Spleen (tissue), 13 donors: ENCODE measurements at places on chromosomes 5 and 9. TPM values are rescaled to one million over a fixed set of nuclear protein-coding genes. Genes with fewer than 3 reads are reported as not detected.

DNA sequence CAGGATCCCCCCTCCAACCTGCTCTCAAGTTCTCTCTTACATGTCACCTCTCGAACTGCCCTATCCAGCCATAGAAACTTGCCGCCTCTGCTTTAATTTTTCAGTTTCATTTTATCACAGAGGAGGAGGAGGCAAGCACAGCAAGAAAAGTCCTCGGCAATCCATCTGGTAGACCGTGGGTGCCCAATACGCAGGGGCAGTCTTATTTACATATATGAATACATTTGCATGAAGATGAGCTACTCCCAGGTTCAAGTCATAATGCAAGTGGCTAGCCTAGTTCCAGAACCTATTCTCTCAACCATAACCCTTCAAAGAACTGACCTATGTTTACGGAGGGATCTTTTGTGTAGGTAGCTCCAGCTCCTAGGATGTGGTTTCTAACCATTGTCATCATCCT lies 223.2 kb upstream of the PANK3 start:
- no peak for DNase-seq

SLC6A7 gene
- not detected for total RNA-seq

DNA sequence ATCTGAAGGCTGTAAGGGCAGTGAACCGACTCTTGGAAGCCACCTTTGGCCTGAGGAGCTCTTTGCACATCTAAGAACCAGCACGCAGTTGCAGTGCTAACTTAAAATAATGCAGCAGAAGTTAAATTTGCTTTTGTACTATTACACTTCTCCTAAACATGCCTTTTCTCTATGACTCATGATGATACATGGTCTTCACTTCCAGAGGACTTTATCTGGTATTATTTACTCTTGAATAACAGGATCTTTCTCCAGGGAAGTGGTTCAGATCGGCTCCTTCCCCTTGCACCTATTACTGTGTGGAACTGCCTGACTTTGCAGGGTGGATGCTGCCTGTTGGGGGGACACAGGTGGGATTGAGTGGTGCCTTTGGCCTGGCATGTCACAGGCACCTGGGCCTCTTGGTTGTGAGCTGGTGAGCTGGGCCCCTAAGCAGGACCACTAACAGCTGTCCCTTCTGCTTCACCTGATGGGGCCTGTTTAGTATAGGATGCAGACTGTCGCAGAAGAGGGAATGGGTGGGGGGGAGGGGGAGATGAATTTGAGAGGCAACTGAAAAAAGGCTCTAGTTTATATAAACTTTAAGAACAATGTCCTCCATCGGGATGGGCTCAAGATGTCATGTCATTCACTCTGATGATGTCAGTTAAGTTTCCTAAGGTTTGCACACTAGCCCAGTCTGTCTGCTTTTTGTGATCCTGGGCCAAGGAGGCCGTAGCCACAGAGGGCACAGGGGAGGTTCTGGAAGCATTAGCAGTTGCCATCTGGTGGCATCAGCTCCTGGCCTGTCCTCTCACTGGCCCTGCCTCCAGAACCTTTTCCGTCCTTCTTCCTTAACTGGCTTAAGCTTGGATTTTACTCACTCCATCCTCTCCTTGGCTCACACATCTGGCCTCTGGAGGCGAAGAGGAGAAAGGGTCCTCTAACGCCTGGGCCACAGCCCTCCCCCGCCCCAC lies 33.9 kb upstream of the GABBR2 start:
- no peak for DNase-seq

EPB41L4A gene
- total RNA-seq = 11.1 TPM

GAPT gene
- total RNA-seq = 24.7 TPM

DNA sequence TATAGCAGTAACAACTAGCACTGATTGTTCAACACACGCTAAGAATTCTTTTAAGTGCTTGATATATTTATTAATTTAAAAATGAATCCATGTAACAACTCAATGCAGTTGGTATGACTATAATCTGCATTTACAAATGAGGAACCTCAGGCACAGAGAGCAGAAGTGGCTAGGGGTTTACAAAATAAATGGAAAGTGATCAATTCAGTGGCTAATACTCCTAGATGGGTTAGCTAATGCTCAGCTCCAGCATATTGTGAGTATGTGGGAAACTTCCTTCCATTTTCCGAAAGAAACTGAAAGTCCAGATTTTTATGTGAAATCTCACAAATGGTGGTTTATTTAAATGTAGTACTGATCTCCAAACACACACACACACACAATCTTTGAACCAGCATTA lies 128.0 kb downstream of the RFX3 start:
- no peak for DNase-seq
